Bone marrow (tissue), 2 donors: ENCODE measurements at places on chromosomes 2 and 18.

DNA sequence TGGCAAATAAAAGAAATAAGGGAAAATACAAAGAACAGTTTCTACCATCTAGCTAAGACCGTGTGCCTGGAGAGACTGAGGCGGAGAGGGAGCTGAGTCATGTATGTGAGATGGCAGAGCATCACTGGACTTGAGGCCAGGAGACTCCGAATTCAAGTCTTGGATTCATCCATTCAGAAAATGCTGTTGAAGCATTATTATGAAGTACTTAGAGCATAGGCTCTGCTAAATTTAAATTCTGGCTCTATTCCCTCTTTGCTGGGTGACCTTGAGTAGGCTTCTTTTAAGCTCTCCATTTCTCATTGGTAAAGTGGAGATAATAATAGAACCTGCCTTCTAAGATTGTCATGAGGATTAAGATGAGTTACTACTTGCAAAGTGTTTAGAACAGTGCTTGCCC lies 34.7 kb downstream of the NPHP1 start:
- DNase-seq: no peak

- peak; percentile 88 for DNase-seq
Measured at GRCh38 chr18:59917422-59917821, 17.6 kb downstream of the PMAIP1 start.

DNA sequence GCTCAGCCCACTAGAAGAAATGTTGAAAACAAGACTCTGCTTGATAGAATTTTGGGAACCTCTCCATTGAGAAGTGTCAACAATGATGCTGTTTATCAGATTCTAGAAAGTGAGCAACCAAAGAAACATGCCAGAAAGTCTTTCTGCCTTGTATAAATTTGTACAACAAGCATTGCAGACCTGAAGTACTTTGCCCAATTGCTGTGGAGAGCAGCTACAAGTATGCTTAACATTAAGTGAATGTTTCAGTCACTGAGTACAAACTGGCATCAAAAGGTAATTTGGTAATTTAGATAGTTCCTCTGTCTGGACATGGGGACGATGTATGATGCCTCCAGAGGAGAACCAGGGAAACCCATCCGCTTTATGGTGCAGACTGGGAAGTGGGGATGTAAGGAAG lies 33.4 kb upstream of the SKA1 start:
- no peak for DNase-seq

DNA sequence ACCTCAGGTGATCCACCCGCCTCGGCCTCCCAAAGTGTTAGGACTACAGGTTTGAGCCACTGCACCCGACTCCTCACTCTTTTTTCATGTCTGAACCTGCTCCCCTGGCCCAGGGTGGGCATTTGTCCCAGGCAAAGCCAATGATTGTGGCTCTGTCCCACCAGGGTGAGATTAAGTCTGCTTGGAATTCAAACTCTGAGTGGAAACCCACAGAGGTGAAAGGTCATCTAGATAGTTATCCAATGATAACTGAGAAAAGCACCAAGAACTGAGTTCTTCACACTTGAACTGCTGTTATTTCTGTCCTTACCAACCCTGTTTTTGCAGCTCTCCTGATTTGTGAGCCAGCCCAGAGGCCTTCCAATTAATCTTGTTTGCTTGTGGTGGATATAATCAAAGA lies 62.4 kb upstream of the ACVR1 start:
- no peak for DNase-seq

GRCh38 chr2:60483401-60483800 lies 70.1 kb downstream of the BCL11A start:
- no peak for DNase-seq

DNA sequence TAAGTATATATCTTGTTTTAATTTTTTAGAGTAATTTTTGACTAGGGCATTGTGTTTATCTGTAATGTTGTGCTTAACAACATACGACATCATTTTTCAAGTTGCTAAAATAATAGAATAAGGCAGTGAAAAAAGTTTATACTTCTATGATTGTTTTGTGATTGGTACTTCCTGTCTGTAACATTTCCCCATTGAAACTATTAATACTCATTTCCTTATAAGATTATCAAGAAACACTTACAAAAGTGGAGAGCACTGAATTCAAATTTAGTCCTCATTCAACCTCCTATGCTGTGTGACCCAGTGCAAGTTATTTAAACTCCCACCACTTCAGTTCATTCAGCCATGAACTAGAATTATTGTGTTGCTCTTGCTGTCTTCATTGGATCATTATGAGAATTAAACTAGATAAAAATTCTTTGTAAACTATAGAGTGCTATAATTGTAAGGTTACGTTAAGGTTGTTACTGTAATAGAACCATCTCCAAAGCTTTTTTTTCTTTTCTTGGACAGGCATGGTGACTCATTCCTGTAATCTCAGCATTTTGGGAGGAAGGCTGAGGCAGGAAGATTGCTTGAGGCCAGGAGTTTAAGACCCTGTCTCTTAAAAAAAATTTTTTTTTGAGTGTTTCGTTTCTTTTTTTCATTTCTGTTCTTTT lies 2.8 kb downstream of the ETAA1 start:
- no peak for DNase-seq

GRCh38 chr2:48914477-48915089 lies 159.1 kb upstream of the LHCGR start:
- no peak for DNase-seq

- DNase-seq: no peak
Measured at GRCh38 chr2:17628349-17629261, 88.1 kb downstream of the VSNL1 start.

GRCh38 chr2:9990736-9991135 lies 39.2 kb downstream of the GRHL1 start:
- DNase-seq: no peak

DNA sequence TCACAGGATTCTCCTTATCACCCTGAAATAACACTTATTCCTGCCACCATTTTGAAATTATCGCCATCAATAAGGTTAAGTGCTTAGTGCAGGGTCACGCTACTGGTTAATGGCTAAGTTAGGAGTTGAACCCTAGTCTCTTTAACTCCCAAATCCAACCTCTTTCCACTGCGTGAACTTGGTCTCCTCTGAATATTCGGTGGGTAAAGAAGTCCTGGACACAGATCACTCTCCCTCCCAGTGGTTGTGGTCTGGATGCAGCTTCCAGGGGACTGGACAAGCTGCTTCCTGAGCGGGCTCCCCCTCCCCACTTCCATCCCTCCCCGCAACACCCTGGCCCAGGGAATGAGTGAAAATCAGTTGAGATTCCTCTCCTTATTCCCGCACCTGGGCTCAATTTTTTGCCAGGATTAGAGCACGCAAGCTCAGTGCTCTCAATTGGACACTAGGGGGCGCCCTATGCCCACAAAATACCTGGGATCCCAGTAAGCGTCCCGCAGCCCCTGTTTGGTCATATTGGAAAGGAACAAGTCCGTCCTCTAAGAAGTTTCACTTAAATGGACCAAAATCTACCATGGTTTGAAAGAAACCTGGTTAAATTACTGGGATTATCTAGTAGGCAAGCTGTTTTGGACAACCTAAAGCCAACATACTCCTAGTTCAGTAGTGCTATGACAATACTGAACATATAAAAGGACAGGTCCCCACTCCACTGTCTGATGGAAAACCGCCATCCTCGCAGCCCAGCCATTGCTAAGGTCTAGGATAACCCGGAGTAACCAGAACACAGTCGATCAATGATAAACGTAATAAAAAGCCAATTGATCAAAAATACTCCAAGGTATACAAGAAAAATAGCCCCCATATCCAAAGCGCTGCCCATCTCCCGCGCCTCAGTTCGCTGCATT lies 40.4 kb downstream of the DHRS9 start:
- DNase-seq: peak; percentile 38

- no peak for DNase-seq
Measured at GRCh38 chr18:44518666-44519065, 162.0 kb upstream of the SETBP1 start.

GRCh38 chr2:64457524-64457923 lies 3.6 kb downstream of the LGALSL start:
- DNase-seq: peak; percentile 3

GRCh38 chr2:74944987-74945787 lies 13.3 kb upstream of the POLE4 start:
- DNase-seq: no peak

DNA sequence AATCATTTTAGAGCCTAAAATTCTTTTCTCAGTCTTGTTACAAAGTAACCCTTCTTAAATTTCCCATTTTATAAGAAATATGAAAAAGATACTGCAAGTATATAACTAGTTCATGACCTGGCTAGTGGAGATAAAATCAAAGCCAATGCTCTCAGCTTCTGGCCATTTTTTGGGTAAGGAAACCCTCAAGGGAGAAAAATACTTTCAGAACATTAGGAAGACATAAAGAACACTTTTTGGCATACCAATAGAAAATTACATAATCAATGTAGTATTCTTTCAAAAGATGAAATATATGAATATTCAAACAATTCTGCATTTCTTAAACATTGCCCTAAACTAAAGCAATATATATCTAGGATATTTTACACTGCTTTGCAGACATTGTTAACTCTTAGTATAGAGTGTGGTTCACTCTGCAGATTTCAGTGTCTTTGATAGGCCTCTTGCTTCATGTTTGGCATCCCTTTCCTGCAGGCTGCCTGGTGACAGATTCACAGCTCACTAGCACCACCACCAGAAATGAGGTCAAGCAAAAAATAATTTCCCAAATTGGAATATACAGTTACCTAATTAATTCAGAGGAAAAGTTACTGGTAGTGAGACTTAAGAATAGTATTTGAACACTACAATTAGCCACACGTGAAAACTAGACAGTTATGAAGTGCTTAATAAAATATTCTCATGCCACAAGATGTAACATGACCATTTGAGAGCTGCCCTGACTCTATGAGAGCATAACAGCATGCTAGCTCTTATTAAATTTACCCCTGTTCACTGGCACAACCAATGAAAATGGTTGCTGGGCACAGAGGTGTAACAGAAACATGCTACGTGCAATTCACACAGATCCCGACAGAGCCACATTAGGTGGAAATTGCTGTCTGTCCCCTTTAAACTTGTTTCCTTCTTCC lies 36.0 kb downstream of the PAIP2B start:
- no peak for DNase-seq

DNA sequence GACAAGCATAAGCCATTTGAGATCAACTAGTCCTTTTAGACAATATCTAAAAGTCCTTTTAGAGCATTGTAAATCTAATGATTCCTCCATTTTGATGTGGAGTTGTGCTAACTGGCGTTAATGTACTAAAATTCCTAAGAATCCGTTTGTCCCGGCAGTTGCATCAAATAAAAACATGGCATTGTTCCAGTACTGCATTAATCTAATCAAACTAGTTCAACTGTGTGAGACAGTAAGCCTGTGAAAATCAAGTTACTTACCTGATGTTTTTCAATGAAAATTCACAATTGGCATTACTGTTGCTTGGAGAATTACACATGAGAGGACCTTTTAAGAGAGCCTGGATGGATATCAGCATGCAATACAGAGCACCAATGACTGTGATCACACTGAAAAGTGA lies 13.3 kb downstream of the TM4SF20 start:
- no peak for DNase-seq

DNA sequence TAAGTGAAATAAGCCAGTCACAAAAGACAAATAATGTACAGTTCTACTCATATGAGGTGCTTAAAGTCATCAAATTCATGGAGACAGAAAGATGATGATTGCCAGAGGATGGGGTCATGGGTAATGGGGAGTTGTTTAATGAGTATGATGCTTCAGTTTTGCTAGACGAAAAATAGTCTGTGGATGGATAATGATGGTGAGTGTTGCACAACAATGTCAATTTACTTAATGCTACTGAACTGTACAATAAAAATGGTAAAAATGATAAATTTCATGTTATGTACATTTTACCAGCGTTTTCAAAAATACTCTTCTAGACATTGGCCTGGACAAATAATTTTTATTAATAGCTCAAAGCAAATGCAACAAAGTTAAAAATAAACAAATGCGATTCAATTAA lies 118.5 kb upstream of the KYNU start:
- DNase-seq: no peak

- DNase-seq: peak; percentile 78
Measured at GRCh38 chr18:46167971-46168370, 63.8 kb downstream of the HAUS1 start.

DNA sequence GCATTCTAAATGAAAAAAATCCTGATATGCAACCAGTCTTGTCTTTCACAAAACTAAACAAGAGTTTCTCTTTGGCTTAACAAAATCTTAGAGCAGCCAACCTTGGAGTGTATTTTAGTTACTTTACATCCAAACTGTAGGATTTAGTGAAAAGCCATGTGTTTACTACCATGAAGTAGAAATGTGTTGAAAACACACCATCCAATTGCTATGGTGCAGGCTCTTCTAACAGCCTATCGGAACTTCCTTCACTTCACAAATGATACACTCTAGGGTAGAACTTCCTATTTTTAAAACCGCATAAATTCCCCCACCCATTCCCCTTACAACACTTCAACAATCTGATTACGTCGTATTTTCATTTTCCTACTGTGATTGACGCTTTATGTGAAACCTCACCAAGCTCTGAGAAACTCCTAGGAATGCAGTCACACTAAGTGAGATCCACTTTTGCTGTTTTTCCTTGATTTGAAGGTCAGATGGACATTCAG lies 74.4 kb upstream of the MAP4K4 start:
- no peak for DNase-seq

- no peak for DNase-seq
Measured at GRCh38 chr2:186690786-186691185, 3.1 kb upstream of the FAM171B start.

DNA sequence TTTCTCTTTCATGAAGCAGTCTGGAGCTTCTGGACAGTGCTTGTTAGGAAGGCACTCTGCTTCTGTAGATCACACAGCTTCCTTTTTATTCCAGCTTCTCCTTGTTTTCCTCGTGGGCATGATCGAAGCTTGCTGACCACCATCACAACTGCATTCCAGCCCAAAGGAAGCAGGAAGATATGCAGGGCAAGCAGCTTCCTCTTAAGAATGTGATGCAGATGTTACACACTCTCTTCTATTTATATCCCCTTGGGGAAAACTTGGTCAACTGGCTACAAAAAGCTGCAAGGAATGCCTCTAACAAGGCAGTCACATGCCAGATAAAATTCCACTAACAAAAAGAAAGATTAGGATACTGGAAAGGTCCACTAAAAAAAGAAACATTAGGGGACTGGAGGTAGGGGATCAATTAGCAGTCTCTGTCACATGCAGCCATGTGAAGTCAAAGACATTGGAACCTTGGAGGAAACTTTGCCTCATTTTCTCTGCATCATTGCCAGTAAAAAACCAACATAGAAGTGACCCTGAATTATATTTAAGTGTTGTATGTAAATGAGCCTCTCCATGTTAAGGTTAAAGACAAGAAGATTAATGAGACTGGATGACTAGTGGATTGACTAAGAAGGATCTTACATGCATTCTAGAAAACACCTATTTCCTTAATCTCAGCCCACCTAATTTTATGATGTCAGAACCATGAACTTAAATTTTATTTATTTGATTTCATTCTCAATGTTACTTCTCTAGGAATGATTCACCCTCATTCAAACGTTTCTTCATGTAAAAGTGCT lies 98.3 kb downstream of the NAB1 start:
- DNase-seq: no peak

GRCh38 chr2:170679607-170680079 lies 35.5 kb upstream of the SP5 start:
- DNase-seq: no peak

DNA sequence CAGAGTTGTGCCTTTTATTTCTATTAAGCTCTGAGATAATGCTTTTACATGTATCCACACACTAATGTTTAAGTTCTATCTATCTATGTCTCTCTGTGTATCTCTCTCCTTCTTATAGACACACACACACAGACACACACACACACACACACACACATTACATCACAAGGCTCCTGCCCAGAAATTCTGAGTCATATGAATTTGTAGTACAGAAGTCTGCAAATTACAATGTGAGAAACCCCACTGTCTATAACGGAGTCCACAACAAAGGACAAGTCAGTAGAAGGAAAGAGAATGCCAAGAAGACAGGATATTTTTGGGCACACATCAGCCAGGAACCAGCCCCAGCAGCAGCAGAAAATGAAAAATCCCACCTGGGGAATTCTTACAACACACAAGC lies 142.4 kb downstream of the EN1 start:
- no peak for DNase-seq
